ENCODE measurements at places on chromosomes 5 and 9.

DNA sequence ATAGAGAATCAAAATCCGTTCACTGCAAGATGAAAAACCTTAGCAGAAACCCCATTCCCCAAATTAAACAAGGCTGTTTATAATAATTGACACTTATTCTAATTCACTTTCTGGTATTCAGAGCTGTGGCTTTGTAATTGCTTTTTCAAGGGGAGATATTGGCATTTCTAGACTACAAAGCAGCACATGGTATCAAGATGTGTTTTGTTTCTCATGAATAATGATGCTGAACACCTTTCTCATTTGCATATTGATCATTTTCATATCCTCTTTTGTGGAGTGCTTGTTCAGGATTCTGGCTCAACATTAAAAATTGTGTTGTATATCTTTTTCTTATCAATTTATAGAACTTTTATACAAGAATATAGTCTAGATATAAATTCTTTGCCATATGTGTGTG lies 22.4 kb upstream of the ANKRD55 start:
- no peak for DNase-seq

- DNase-seq = no peak
Observed at GRCh38 chr5:180839227-180839626, 21.8 kb downstream of the ZFP62 start.

DNA sequence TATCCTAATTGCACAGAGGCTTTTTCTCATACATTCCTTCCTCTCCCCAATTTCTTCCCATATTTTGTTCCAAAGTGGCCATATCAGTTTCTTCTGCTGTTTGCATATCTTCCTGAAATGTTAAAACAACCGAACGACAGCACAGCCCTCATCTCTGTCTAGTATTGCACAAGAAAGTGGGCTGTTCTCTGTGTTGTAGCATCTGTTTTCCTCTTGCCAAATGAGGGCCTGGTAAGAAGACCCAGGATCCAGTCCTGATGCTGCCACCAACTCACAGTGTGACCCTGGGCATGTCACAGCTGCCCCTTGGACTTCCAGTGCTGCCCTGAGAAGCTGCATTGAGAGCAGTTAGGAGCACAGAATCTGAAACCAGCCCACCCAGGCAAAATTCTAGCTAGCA lies 4.1 kb downstream of the SLC31A2 start:
- no peak for DNase-seq

DNA sequence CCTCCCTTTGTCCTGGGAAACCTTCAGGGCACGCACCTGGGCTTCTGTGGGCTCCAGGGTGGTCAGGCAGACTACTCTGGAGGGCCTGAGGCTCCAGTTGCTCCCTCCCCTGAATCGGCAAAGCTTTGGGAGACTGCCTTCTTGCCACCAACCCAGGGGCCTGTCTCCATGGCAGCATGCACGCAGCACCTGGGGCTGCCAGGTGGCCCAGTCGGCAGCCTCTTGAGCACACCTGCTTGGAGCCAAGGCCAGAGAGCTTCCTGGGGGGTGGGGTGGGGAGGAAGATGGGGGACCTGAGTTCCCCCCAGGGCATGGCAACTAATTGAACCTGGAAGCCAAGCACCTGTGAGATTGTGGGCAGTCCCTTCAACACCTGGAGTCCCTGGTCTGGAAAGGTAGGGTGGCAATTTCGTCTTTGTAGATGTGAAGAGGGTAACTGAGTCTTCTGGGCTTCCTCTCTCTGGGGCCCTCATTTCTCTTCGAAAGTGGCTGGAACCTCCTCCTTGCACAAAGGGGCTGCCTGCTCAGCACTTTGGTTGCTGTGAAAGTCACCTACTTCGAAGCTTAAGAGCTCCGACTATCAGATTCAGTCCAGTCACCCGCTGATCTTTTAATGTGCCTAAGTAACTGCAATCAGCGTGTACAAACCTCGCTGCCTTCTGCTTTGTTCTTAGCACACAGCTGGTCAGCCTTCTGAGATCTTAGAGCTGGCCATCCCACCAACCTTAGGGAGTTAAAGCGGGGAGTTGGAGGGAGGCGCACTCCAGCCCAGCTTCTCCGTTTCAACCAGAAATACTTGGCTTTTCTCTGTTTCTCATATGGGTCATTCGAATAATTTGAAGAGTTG lies 4.0 kb downstream of the RNF183 start:
- no peak for DNase-seq

GRCh38 chr5:114467729-114468128 lies 105.9 kb downstream of the KCNN2 start:
- DNase-seq = no peak

GRCh38 chr5:35063414-35063813 lies 15.7 kb upstream of the AGXT2 start:
- DNase-seq = no peak

GRCh38 chr5:42767491-42768105 lies 11.0 kb downstream of the CCDC152 start:
- DNase-seq = no peak

- no peak for DNase-seq
Observed at GRCh38 chr5:54390015-54390414, 65.5 kb upstream of the HSPB3 start.

- no peak for DNase-seq
Observed at GRCh38 chr5:166163996-166164610, 2127.3 kb upstream of the WWC1 start.

DNA sequence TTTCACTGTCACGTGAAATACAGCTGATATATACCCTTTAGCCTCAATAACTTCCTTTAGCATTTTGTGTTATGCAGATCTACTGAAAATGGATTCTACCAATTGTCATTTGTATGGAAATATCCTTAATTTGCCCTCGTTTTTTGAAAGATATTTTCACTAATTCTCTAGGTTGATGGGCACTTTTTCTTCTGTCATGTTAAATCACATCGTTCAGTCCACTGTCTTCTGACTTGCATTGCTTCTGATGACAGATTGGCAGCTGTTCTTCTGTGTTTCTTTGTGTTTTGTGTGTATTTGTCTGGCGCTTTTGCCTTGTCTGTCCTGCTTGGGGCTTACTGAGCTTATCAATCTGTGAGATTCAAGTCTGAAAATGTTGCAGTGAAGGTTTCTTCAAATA lies 9.7 kb upstream of the CLPTM1L start:
- no peak for DNase-seq

DNA sequence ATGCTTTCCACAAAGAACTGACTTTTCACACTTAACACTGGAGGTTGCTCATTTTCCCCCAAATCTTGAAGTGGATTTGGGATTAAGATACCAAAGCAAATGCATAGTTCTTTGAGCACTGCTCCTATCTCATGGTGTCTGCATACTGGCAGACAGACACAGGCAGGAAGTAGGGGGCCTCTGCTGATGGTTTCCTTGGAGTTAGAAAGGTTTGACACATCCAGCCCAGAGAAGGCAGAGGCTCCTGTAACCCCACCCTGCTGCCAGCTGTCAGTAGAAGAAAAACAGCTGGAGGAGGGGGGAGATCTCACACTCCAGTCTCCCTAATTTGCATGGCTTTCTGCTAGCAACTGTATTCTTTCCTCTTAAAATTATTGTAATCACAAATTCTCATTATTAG lies 44.1 kb downstream of the APTX start:
- DNase-seq = no peak

GRCh38 chr9:5900622-5901021 lies 9.9 kb downstream of the MLANA start:
- DNase-seq = no peak

- no peak for DNase-seq
Observed at GRCh38 chr9:524008-524407, 309.3 kb downstream of the DOCK8 start.

GRCh38 chr9:95379630-95380029 lies 62.1 kb upstream of the FANCC start:
- no peak for DNase-seq

GRCh38 chr9:135165003-135165711 lies 77.7 kb downstream of the OLFM1 start:
- no peak for DNase-seq

GRCh38 chr5:134911285-134912206 lies 6.6 kb downstream of the PCBD2 start:
- no peak for DNase-seq

DNA sequence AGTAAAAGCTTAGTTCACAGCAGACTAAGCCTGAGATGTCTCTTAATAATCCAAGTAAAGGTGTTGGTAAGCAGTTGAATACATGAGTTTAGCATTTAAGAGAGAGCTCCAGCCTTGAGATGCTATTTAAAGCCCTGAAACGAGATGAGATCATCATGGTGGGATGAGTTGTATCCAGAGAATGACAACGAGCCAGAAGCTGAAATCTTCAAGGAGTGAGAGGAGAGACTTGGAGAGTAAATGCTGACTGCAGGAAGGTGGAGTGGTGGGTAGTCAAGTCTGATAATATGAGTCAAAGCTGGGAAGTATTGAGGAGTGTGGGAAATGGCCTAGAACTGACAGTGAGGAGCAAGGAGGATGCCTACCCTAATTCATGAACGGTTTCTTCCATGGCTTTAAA lies 53.7 kb downstream of the PLAC8L1 start:
- no peak for DNase-seq

DNA sequence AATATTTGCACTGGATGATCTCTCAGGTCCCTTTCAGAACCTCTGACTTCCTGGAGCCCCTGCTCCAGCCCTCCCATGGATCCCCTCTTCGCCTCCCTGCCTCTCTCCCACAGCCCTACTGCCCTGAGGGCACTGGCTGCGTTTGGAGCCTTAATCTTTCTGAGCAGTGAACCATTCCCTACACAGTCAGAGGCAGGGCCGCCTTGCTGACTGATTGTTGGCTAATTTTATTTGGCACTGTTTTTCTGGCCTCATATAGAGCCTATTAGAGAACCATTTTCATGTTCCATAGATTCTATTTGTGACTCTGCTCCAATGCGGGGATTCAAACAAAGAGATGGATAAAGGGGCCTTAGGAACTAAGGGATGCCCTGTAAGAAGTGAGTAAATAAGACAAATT lies 91.1 kb downstream of the BRINP1 start:
- no peak for DNase-seq

GRCh38 chr9:109317311-109317978 lies 3.4 kb downstream of the EPB41L4B start:
- no peak for DNase-seq

DNA sequence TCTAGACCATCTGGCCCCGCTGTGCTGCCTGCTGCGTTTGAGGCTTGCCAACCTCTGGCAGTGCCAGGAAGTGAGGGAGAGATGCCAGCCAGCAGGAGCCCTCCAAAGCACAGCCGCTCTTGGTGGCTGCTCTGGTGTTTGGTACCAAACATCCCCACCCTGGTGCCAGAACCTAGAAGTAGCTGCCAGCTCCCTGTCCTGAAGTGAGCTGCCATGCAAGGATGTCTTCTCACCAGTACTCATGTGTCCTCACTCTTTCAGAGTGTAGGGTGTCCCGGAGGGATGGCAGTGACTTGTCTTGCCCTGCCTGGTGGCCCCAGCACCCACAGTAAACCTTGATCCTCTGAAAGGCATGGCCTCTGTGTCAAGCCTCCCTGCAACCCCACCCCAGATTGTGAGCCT lies 43.4 kb downstream of the AMBP start:
- no peak for DNase-seq

GRCh38 chr5:172782169-172783039 lies 11.4 kb upstream of the DUSP1 start:
- DNase-seq = no peak

DNA sequence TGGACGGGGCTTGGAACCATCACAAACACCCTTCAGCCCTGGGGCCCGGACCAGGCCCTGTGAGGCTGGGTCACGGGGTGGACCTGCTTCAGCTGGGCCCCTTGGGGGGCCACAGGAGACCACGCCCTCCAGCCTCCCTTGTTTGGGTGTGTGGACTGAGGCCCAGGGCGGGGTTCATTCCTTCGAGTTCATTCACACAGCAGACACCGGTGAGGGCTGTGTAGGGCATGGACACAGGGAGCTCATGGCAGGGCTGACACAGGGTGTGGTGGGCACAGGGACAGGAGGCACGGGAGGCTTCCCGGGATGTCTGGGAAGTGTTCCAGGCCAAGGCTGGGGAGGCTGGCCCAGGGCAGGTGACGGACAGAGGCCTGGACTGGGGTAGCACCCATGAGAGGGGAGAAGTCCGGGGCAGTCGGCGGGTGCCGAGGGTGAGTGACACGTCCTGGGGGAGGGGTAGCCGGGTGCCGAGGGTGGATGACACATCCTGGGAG lies 8.9 kb downstream of the DNLZ start:
- DNase-seq = no peak

GRCh38 chr5:151935135-151935695 lies 10.6 kb upstream of the GLRA1 start:
- DNase-seq = no peak

DNA sequence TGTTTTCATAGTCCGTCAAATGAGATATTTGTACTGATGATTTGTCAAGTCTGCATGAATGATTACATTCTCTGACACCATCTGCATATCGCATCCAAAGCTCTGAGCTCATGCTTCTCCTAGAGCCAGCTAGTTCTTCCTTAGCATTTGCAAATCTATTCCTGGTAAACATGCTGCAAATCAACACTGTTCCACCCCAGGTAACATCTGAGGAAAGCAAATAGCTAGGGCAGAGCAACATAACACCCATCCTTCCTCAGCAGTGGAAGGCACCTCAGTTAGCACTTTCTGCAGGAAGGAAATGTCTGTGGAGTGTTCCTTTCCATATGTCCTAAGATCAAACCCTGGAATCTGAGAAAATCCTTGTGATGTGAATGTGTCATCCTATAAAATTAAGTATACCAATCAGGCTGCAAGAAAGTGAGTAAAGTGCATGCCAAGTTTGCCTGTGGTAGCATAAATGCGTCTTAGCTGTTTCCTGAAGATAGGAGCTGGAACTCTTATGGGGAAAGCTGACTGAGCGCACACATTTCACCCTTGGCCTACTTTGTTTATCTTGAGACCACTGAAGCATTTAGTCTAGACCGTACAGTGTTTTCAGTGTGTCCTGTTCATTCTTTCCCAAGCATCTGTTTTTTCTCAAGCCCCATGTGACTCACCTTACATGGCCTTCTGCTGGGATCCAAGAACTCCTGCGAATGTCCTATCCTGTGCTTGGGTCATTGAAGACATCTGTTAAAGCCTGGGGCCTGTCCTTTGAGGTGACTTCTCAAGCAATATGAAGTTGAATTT lies 50.9 kb upstream of the STARD4 start:
- DNase-seq = no peak

DNA sequence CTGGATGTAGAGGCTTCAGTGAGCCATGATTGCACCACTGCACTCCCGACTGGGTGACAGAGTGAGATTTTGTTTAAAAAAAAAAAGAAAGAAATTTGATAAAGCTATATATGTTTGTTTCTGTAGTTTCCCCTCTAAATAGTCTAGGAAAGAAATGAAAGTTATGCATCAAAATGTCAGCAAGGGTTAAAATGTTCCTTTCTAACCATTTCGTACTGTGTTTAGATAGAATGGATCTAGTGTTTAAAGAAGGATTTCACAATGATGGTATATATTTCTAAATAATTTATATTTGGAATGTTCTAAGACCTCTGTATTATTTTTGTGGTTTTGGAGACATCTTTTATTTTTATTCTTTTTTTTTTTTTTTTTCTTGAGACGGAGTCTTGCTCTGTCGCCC lies 22.7 kb downstream of the TEK start:
- no peak for DNase-seq

- DNase-seq = peak; percentile 37
Observed at GRCh38 chr9:130010151-130010988, 32.6 kb downstream of the FNBP1 start.
